ENCODE measurements at places on chromosomes 2 and 18.

DNA sequence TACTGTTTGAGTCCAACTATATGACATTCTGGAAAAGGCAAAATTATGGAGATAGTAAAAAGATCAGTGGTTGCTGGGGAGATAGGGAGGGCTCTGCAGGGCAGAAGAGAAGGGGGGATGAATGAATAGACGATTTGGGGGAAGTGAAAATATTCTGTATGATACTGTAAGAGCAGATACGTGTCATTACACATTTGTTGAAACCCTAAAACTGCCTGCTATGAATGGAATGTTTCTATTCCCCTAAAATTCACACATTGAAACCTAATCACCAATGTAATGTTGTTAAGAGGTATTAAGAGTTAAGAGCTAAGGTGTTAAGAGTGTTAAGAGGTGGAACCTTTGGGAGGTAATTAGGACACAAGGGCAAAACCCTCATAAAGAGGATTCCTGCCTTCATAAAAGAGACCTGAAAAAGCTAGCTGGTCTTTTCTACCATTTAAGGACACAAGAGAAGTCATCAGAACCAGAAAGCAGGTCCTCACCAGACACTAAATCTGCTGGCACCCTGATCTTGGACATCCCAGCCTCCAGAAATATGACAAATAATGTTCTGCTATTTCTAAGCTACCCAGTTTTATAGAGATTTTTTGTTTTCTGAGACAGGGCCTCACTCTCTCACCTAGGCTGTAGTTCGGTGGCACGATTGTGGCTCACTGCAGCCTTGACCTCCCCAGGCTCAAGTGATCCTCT lies 76.2 kb downstream of the ATAD2B start:
- DNase-seq, result no peak

GRCh38 chr2:201261906-201262305 lies 1.6 kb downstream of the CASP8 start:
- no peak for DNase-seq

- DNase-seq, result no peak
Observed at GRCh38 chr2:187354661-187355060, 93.4 kb downstream of the CALCRL start.

DNA sequence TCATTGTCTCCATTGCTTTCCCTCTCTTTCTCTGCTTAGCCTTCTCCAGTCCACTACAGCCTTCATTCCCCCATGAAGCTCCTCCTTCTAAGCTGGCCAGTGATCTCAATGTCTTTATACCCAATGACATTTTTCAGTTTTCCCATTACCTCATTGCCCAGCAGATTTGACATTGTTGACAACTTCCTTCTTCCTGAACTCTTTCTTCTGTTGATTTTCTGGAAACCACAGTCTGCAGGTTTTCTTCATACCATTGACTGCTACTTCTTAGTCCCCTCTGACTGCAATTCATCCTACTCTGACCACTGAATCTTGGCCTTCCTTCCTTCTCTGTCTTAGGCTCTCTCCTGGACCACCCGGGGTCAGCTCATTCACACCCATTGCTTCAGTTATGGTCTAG lies 22.9 kb upstream of the SPP2 start:
- DNase-seq, result no peak

- DNase-seq, result no peak
Observed at GRCh38 chr2:43185146-43185545, 41.3 kb downstream of the ZFP36L2 start.

GRCh38 chr18:49028801-49029506 lies 78.2 kb upstream of the SMAD7 start:
- DNase-seq, result no peak

DNA sequence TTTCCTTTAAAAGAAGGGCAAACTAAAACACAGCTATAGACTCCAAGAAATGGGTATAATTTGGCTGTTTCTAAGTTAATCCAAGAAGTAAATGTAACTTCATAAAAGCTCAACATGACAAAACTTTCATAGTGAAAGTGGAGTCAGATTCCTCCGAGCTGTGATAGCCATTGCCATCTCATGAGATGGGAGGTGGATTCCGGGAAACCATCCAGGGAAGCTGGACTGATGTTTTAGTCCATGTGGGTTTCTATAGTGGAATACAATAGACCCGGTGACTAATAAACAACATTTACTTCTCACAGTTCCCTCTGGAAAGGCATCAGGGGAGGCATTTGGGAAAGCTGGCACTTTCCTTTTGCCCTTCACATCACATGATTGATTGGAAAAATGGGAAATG lies 10.0 kb upstream of the LAPTM4A start:
- no peak for DNase-seq

GRCh38 chr2:239619369-239619768 lies 218.5 kb upstream of the HDAC4 start:
- DNase-seq, result no peak

GRCh38 chr2:130827502-130828251 lies 9.0 kb upstream of the ARHGEF4 start:
- no peak for DNase-seq

- no peak for DNase-seq
Observed at GRCh38 chr2:199819746-199820145, 31.2 kb downstream of the FTCDNL1 start.

GRCh38 chr2:186327251-186327868 lies 158.7 kb upstream of the ZC3H15 start:
- DNase-seq, result no peak

DNA sequence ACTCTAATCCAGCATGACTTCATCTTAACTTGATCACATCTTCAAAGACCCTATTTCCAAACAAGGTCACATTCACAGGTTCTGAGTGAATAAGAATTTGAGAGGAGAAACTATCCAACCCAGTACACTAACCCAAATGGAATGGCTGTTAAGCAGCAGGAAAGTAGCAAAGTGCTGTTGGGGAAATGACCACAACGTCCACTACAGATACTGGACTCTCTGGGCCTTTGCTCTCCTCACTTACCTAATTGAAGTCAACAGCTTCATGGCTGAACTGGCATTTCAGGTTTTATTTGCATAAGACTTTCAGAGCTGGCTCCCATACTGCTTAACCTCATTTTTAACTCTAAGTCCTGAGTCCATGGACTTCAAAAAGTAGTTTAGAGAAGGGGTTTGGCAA lies 38.0 kb upstream of the ACVR2A start:
- DNase-seq, result no peak

DNA sequence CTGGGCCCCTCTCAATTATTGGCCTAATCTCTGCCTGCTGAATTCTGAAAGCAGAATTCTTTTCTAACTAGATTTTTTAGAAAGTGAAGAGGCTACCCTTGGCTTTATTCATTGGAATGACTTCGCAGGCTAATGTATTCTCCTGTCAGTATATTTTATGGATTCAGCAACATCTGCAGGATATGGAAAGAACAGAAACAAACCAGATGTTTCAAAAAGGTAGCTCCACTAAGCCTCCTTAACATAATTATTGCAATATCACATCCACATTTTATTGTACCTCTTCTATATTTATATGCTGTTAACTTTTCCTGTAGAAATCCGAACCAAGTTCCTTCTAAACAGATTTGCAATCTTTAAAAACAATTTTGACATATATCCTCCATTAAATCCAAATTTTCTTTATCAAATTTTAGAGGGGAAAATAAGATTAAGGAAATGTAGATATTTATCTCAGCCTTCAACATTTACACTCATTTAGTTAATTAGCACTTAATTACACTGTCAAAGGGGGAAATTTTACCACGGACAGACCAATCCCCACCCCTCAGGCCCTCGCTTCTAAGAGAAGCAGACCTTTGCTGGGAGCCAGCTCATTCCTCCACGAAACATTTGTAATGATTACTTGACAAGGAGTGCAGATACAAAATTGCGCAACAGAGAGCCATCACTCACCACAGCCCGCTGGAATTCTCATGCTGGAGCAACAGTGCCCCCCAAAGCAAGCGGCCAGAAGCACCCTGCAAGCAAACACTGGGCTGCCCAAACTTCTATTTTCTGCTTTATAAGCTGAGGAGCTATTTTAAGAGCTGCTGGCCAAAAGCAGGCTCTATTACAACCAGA lies 253.4 kb downstream of the ETAA1 start:
- DNase-seq, result no peak

DNA sequence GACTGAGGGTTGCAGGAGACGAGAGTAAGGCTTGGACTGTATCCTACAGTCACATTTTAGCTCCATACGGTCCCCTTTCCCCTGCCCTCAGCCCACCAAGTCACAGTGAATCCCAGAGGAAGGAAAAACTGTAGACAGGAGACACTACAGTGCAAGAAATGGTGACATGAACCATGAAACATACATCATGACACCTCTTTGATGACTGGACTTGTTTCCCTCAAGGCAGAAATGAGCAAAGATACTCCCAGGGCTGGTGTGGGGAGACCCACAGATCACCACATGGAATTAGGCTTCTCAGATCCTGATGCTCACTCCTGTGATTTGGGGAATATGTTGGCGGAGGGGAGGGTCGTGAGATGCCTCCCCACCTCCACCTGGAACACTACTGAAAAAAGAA lies 48.2 kb upstream of the SPP2 start:
- no peak for DNase-seq

GRCh38 chr18:76482267-76482666 lies 12.8 kb downstream of the ZNF516 start:
- no peak for DNase-seq

Data from stimulated activated CD4-positive, alpha-beta T cell treated with anti-CD3 and anti-CD28 coated beads, Interleukin-12 subunit alpha, Interleukin-12 subunit beta, amount 100 ng/mL, for 48 hours (primary cell).